ENCODE measurements at places on chromosomes 4 and X.

GRCh38 chrX:100649550-100650356, 5.8 kb downstream of the SRPX2 start:
- DNase-seq, result peak; percentile 11

DNA sequence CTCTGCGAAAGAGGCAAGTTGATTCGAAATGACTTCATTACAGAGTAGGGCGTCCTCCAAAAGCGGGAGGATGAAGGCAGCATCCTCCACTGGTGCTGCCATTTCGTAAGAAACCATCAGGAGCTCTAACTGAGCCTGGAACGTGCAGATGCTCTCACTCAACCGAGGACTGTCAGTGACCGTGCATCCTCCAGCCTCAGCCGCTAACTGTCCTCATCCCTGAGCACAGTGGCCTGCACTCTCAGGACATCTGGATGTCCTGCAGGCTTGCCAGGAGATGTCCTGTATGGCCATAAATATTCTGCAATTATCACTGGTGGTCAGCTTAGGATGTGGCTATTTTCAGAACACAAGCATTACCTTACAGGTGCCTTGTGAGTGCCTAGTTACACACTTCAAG, 107.1 kb upstream of the ADRA2C start:
- no peak for DNase-seq

GRCh38 chr4:128381748-128382559, 94.3 kb upstream of the PGRMC2 start:
- DNase-seq, result no peak

DNA sequence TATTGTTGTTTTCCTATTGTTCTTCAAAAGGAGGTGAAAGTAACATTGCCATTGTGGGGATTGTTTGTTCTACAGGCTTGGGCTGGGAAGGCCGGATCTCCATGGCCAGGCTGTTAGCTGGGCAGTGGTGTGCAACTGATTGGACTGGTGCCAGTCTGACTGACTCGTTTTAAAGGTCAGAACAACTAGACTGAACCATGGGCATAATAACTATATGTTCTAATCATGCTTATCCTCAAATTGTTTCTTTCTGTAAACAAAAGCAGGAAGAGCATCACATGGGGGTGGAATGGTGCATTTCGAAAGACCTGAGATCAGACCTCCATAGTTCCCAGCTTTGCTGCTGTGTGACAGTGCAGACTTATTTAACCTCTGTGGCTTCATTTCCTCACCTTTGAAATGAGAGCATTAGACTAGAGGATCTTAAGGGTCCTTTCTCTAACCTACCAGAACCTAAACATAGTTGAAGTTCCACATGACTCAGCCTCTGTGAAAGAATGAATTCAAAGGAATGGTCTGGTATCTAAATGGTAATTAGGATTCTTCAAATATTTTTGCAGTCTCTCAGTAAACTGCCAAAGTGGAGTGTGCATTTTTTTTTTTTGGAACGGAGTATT, 66.7 kb upstream of the PGRMC2 start:
- DNase-seq, result no peak

DNA sequence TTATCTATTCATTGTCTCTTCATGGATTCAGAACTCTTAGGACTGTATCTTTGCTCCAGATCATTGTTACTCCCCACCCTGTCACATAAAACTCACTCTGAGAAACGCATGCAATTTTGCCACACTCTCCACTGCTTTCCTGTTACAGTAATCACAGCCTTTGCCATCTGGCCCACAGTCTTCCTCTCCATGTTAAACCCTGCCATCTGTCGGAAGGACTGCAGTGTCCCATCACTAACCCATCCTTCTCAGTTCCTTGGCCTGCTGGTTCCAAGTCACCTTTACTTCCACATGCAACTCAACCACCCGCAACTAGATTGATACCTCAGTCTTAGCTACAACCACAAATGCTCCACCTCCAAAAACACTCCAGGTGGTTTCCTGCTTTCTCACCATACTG, 308.7 kb upstream of the FAM241A start:
- DNase-seq, result no peak
